ENCODE measurements at places on chromosomes 2 and 18. TPM values are rescaled to one million over a fixed set of nuclear protein-coding genes. Genes with fewer than 3 reads are reported as not detected.

DNA sequence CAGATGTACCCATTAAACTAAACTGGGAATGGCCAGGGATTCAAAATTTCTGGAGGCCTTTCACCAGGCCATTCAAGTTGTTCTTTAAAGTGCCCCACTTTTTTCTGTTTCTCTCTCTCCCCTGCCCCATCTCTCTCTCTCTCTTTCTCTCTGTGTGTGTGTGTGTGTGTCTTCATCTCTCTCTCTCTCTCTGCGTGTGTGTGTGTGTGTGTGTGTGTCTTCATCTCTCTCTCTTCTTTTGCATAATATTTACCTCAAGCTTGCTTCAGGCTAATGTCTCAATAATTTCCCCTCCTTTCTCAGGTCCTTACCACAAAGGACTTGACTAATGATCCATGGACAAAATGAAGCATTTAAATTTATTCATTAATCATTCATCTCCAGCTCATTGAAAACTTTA lies 164.2 kb upstream of the KLHL14 start:
- DNase-seq = no peak

DNA sequence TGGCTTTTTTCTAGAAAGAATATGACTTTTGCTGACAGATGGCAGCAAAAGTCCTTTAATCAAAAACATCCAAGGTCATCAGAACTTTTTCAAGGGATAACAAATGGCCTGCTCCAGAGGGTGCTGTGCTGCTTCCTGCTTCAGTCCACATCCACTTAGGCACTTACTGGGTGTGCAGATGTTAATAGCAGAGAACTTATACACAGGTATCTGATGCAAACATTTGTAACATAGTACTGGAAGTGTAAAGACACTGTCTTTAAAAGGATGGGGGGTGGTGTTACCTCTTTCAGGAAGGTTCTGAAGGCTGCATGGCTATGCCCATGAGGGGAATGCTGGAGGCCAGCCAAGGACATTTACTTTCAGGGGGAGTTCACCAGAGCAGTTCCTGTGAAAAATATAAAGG lies 5.5 kb downstream of the HOXD8 start:
- DNase-seq = no peak

DNA sequence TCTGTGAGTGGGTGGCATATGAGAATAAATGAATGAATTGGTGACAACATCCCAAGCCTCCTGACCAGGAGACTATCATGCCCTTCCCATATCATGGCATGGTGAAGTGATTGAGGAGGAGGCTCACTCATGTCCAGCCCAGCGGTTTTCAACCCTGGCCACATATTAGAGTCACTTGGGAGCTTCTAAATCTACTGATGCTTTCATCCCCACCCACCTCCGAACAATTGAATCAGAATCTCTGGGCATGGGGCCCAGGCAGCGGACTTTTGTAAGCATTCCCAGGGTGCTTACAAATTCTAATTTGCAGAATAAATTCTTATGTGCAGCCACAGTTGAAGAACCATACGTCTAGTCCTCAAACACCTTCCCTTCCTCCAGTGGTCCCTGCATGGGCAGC lies 81.7 kb upstream of the SEC11C start:
- DNase-seq = no peak

DNA sequence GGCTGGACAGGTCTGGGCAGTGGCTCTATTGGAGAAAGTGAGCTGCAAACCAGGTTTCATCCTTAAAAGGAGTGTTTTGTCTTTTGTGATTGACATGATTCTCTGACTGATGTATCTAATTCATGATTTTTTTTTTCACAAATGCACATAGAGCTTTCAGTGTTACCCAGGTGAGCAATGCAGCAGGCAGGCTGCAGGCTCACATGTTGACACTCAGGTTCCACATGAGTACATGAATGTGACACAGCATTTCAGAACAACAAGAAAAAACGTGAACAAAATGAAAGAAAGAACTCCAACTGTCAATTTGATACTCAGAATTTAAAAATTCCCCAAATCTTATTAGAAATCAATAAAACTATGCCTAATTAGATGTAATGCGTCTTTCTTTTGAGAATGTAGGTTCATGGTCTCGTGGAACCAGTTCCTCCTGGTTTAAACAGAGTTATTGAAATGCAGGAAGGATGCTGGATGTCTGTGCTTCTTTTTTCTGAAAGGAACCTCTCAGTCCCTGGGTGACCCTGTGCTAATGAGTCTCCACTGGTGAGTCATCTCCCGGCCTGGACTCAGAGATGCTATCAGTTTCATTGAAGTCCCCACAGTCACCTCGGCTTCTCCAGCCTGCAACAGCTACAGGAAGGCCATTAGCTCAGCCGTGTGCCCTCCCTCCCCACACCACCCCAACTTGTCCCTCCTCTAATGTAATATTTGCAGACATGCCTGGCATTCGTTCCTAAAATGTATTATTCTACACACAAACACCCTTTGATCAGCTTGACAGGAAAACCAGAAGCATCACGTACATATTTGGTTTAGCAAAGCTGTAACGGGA lies 430.4 kb downstream of the LPIN1 start:
- DNase-seq = peak; percentile 29

- no peak for DNase-seq
Measured at GRCh38 chr18:69658103-69658502, 257.4 kb downstream of the DOK6 start.

DNA sequence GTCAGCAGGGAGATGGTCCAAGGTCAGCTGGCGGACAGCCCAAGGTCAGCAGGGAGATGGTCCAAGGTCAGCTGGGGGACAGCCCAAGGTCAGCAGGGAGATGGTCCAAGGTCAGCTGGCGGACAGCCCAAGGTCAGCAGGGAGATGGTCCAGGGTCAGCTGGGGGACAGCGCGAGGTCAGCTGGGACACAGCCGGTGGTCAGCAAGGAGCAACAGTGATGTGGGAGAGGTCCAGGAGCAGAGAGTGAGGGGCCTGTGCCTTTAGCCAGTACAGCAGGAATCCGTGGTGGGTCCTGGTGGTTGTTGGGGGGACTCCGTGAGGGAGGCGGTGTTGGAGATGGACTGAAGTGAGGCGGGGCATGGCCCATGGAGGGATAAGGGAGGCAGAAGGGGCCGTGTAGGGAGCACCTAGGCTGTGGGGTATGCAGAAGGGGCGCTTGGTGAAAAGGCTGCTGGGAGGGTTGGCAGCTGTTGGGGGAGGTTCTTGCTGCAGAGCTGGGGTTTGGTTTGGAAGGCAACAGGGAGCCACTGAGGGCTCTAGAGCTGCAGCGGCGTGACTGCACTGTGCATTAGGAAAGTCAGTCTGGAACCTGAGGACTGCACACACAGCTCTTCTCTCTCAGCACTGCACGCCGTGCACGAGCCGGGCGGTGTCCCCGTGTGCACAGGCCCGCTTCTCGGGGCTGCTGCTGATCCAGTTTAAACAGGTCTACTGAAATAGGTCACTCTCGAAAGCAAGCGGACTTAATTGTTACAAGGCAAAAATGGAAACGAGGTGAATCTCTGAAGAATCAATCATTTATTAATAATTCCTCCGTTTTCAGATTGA lies 76.2 kb upstream of the HDAC4 start:
- DNase-seq = no peak

DNA sequence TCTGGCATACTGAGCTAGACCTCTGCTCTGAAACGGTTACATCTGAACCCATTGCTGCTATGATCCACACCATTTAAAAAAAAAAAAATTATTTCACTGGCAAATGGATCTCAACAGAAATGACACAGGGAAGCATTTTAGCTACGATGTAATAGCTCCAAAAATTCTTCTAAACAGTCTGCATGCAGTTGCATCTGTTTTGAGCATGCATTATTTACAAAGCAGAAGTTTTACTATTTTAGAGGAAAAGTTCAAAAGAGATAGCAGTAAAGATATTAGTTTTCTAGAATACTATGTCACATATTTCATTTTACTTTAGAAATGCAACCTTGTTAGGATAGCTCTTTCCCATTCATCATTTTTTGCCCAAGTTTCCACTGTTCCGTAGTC lies 265.7 kb downstream of the MEIS1 start:
- no peak for DNase-seq

Gene LRATD1
- 16.2 TPM for polyA plus RNA-seq

All from right renal cortex interstitium (tissue), 3 donors.